Natural killer cell (primary cell): ENCODE measurements at places on chromosomes 1 and 21.

DNA sequence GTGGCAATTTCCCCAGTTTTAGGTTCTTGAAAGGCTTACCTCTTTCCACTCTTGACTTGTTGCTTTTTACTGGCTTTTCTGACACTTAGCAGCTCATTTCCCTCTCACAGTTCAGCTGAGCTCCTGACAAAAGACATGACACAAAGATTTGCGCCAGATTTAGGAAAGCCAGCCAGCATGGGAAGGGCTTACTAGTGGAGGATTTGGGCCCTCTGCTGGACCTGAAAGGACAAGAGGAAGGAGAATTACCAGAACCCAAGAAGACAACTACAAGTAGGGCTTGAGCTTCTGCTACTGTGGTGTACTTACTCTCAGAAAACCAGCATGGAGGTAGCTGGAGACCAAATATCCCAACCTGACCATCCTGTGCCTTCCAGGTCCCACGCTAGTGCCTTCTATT lies 784.5 kb downstream of the BRINP3 start:
- DNase-seq, result no peak

DNA sequence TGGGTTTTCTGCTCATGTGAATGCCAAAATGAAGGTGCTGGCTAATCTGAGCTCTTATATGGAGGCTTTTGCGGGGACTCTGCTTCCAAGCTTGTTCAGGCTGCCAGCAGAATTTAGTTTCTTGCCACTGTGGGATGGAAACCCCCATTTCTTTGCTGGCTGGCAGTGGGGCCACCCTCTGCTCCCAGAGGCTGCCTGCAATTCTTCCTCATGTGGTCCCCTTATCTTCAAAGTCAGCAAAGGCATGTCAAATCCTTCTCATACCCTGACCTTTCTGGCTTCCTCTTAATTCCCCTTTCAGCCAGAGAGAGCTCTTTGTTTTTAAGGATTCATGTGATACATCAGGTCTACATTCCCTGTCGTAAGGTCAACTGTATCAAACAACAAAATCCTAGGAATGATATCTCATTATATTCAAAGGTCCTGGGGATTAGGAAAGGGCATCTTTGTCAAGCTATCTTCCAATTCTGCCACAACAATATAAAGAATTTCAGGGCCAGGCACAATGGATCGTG lies 5.2 kb upstream of the GPR161 start:
- DNase-seq, result no peak

- no peak for DNase-seq
Observed at GRCh38 chr1:66402194-66402593, 131.8 kb upstream of the SGIP1 start.

DNA sequence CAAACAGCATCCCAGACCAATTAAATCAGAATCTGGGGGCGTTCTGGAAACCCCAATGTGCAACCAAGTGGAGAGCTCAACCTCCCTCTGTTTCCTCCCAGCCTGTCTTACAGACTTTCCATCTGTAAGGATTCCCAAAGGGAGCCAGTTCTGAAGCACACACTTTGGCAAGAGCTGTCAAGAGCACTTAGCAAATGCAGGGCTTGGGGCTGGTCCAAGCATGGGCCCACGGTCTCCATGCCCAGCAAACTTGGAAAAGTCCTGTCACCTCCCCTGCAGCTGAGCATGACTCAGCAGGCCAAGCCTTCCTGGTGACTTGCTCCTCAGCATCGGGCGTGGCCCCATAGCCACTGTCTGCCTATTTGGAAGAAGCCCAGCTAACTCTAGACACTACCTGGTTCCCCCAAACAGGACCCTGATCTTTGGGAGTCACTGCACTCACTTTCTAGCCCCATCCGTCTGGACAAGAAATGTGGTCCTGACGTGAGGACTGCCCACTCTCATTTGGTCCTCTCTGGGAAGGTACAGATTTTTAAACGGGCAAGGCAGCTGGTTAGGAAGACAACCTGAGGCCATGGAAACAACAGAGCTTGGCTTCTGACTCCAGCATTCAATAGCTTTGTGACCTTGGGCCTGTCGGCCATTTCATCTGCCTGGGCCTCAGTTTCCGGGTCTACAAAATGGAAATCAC lies 16.9 kb downstream of the SLC2A1 start:
- no peak for DNase-seq

DNA sequence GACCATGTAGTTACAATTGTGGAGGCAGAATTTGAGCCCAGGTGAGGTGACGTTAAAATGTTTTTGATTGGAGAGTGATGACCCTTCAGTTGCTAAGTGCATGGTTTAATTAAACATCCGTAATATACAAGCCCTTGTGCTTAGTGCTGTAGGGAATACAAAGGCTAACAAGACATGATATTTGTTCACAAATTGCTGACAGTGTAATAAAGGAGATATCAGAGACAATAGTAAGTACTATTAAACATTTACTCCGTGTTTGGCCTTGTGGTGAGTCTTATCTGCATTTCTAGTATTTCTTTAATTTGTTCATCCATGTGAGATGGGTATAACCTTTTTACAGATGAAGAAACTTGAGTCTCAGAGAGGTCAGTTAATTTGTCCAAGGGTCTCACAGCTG lies 37.9 kb downstream of the RLF start:
- DNase-seq, result no peak

GRCh38 chr21:34530261-34530660 lies 18.3 kb upstream of the KCNE1 start:
- DNase-seq, result no peak

DNA sequence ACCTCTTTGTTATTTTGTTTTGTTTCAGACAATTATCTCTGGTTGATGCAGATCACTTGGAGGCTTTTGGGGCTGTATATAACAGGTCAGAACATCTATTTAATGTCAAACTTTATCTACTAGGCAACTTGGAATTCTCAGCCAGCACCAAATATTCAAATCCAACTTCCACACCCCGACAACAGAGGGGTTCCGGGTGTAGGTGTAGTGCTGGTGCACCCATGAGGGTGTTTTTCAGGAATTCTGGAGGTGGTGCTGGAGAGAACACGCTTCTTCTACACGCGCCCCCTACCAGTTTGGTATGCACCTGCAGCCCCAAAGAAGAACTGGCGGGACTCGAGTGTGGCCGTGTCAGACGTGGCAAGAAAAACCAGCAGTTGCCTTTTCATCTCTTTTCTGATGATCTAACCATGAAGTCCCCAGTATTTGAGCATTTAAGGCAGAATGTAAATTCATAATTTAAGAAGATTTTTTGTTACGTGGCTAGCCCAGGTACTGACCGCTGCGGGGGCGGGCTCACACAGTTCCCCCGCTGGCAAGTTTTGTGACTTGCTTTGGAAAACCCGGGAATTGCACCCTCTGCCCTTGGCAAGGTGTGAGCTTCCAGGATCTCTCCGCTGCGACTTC lies 462 bp upstream of the TLCD4 start:
- DNase-seq, result no peak

GRCh38 chr21:31977816-31978215 lies 105.0 kb downstream of the HUNK start:
- no peak for DNase-seq

DNA sequence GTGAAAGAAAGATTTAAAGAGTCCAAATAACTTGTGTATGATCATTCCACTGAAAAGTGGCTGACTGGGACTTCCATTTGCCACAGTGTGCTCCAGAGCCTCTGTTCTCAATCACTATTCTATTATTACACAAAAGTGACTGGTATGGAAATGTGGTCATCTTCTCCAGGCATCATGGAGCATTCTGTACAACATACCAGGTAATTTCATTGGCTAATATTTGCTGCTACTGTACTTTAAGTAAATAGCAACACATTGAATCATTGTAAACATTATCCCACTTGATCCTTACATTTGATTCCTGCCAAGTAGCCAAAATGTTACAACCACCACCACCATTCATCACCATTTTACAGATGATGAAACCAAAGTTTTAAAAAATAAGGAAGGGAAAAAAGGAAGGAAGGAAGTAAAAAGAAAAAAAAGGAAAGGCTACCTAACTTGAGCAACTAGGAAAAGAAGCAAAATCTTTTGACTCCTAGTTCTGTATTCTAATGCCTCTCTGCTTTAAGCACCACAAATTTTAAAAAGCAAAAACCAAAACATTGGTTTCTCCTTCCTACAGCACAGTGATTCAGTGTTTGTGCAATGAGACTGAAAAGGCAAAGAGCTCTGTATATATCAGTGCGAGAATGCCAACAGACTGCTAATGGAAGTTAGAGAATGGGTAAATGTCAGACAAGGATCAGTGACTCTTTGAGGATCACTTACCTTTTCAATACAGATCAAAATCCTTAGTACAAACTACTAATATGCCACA lies 361.4 kb upstream of the PTBP2 start:
- DNase-seq, result no peak
